ENCODE measurements at places on chromosomes 6 and 20. TPM values are rescaled to one million over a fixed set of nuclear protein-coding genes. Genes with fewer than 3 reads are reported as not detected.

The TMEM14A gene
- 70.9 TPM for total RNA-seq

GRCh38 chr6:164303102-164303964, 888.8 kb downstream of the QKI start:
- peak; percentile 42 for DNase-seq

DNA sequence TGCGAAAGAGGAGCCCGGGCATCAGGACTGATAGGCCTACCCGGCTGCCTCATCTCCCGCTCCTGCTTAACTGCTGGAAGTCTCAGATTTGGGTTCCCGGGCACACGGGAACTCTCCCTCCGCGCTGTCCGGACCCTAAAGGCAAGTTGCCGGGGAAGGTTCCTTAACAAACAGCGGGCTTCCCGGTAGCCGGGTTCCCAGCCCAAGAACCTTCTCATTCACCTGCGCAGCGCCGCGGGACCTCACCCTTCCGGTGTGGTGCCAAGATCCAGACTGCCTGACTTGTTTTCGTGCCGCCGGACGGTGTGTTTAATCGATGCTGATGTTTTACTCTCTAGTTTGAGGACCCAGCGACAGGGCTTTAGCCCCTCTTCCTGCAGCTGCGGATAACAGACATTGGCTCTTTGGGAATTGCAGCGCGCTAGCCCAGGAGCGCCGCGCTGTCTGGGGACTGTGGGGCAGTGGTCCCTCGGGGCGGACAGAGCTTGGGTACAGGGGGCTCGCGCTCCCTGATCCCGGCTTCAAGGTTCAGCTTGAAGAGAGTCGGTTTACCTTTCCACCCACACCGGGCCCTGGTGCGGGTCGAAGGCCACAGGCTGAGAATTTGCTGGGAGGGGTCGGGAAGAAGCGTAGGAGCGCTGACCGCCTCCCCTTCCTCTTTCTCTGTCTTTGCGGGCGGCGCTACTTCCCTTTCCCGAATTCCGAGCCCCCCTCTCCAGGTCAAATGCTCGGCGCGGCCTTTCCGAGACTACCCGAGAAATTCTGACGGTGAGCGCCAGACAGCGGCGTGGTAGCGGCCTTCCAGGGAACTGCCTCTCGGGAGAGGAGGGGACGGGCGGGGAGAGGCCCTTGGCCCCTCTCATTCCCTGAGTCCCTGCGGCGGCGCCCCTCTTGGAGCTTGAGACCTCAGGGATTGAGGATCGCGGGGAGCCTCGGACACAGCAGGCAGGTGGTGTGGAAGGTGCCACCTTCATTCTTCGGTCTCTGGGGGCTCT, 17.2 kb downstream of the ABT1 start:
- no peak for DNase-seq

The NT5E gene
- total RNA-seq = 12.1 TPM

DNA sequence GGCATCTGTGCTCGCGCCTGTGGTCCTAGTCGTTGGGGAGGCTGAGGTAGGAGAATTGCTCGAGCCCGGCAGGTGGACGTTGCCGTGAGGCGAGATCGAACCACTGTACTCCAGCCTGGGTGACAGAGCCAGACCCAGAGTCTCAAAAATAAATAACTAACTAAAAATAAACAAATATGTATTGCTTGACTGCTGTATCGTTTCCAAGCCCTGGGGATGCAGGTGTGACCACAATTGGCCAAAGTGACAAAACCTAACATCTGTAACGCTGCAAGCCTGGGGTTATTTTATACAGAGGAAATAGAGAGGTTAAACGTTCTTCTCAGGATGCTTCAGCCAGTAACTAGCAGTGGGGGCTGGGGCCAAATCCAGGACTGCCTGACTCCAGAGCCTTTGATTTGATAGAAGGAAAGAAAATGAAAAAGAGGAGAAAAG, 1.9 kb upstream of the SRSF3 start:
- no peak for DNase-seq

The LRRC73 gene
- 1.4 TPM for total RNA-seq

The SDCBP2 gene
- 0.43 TPM for total RNA-seq

The PBOV1 gene
- total RNA-seq = not detected

DNA sequence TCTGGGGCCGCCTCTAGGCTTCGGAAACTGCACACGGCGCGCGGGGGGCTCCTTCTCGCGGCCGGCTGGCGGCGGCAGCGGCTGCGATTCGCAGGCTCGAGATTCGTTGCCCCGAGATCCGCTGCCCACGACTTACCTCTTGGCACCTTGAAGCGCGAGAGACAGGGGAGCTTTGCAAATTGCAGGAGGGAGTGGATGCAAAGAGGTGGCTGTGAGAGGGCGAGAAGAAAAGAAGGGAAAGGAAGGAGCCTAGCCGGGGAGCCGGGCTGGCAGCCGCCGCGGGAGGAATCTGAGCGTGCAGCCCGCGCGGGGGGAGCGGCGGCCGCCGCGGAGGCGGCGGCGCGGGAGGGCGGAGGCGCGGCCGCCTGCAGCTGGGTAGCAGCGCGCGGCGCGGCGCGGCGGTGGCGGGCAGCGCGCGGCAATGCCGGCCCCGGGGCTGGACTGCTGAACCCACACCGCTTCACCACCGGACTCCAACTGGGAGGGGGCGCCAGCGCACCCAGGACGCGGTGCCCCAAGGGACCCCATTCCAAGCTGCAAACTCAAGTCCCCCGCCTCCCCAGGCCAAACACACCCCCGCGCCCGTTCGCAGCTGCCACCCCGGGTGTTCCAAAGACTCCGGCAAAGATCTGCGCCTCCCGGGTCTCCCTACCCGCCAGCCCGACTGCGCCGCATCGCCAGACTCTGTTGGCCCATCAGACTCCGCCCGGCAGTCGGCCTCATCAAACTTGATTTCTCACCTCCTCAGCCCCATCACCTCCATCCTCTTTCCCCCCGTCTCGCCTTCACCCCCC, 44.2 kb upstream of the SUPT3H start:
- DNase-seq = peak; percentile 31

- no peak for DNase-seq
Measured at GRCh38 chr6:7147051-7147671, 39.4 kb downstream of the RREB1 start.

DNA sequence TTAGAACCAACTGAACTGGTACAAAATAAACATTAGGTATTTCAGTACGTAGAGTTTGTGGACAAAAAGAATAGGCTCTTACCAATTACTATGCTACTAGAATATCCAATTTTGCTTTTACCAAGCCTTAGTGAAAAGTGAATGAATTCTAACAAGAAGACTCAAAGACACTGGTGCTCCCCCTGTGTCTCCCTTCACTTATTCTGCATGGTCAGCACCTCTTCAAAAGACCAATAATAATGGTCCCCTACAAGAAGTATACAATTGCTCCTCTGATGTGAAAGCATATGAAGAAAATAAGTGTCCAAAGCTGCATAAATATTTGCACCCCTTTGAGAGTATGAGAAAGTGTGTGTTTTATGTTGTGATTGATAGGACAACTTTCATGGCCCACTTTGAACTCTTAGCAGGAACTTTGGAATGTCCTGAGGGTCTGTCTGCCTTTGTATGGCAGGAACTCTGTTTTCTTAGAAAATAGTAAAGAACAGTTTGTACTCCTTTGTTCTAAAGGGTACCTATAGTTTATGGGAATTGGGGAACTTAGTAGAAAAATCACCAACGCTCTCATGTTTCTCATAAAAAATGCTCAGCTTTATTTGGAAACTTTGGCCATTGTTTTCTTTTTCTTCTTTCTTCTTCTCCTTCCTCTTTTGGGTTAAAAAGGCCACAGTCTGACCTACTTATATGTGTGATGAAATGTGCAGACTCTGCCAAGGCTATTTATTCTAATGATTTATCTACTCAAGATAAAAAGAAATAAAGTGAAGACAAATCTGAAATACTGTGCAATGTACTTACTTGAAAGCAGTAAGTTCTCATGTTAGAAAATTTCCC, 352.4 kb downstream of the LAMA2 start:
- DNase-seq = no peak

DNA sequence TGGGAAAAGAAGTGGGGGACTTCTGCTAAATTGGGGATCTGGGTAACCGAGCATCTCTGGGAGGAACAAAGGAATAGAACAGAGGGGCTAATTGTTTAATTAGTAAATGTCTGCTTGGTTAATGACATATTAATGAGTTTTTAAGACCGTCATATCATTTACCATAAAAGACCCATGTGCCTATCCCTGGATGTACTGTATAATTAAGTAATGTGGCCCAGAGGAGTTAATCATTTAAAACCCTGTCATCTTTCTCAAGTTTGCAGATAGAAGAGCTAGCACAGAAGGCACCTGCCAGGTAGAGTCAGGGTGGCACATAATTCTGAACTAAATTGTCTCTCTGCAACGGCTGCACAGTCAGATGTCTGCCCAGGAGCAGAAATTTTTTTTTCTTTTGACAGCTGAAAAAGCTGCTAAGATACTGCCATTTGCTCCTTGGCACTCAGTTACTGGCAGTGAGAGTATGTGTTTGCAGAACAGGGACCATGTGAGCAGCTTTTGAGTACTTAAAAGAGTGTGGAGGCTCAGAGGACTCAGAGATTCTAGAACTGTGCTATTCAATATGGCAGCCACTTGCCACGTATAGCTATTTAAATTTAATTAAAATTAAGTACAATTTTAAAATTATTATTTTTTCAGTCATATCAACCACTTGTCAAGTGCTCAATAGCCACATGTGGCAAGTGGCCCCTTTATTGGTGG, 202.7 kb upstream of the SLC35B3 start:
- DNase-seq = no peak

The CDH22 gene
- not detected for total RNA-seq

GRCh38 chr20:50226093-50226974, 35.7 kb downstream of the CEBPB start:
- DNase-seq = peak; percentile 73

- DNase-seq = no peak
Measured at GRCh38 chr6:168690271-168690670, 249.3 kb downstream of the SMOC2 start.

GRCh38 chr6:14743474-14744211, 502.2 kb upstream of the JARID2 start:
- DNase-seq = peak; percentile 94

The HAO1 gene
- not detected for total RNA-seq

The SLC17A3 gene
- total RNA-seq = 0.20 TPM

GRCh38 chr6:33323623-33323948, 6.0 kb upstream of the ZBTB22 start:
- no peak for DNase-seq

GRCh38 chr20:60237981-60238380, 279.8 kb downstream of the CDH26 start:
- DNase-seq = no peak

GRCh38 chr20:11540558-11540957, 377.1 kb upstream of the BTBD3 start:
- DNase-seq = no peak
